Activated CD4-positive, alpha-beta T cell treated with anti-CD3 and anti-CD28 coated beads, Interleukin-2, Interleukin-6, amounts not matched to agents 100 ng/mL and 50 ng/mL, durations not matched to agents 16 hours and 8 hours (primary cell): ENCODE measurements at places on chromosomes 3 and 15.
A peak's percentile ranks its signal among the peaks of the same experiment; 100 is the strongest.

DNA sequence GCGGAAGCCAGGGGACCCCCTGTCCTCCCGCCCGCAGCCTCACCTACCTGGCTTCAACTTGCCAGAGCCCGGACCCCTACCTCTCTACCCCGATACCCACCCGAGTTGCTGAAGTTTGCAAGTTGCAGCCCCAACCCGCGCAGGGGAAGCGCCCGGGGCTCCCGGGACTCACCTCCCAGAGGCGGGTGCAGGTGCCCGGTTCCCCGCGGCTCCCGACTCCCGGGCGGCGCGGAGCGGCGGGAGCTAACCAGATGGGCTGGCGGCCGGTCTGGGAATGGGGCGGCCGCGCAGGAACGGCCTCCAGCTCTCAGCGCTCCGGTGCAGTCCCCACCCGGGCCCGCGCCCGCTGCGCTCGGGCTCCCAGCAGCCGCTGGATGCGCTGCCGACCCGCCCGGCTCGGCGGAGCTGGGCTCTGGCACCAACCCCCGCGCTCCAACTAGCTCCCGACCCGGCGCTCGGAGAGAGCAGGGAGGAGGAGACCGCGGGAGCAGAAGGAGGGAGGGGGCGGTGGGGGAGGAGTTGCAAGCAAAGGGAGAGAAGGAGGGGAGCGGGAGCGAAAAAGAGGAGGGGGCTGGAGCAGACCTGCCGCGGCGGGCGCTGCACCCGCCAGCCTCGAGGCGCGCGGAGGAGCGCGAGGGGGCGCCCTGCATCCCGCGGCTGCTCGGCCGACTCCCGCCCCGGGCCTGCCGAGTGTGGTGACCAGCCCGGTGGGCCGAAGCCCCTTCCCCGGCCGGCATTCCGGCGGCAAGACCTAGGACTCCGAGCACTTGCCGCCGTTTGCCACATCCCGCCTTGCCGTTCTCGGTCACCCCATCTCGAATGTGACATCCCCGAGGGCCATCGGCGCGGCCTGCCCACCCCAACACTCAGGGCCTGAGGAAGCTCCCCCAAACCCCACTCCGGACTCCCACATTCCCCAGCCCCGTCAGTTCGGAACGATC, at the start of gene SEMA5B:
TSS of gene SEMA5B (minus strand) at position 472 of the 941 bp plus-strand sequence. CDS start 66,500 bp downstream, outside the sequence.
- peak; percentile 13 for DNase-seq

- DNase-seq = no peak
These were observed 92.7 kb downstream of the ASB7 start for GRCh38 chr15:100695048-100695447.

- DNase-seq = no peak
These were observed 12.6 kb downstream of the ALAS1 start for GRCh38 chr3:52210550-52211046.

DNA sequence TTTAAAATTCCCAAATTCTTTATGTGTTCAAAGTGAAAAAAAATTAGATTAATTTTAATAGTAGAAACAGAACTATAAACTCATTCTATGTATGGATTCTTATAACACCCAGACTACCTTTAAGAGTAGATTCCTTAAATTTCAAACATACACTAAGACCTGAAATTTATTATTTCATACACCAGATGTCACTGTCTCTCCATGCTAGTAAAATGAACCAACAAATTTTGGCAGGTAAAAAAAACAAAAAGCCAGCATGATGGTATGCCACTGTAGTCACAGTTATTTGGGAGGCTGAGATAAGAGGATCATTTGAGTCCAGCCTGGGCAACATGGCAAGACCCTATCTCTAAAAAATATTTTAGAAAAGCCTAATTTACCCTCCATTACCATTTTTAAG, 461.3 kb upstream of the NAALADL2 start:
- no peak for DNase-seq

DNA sequence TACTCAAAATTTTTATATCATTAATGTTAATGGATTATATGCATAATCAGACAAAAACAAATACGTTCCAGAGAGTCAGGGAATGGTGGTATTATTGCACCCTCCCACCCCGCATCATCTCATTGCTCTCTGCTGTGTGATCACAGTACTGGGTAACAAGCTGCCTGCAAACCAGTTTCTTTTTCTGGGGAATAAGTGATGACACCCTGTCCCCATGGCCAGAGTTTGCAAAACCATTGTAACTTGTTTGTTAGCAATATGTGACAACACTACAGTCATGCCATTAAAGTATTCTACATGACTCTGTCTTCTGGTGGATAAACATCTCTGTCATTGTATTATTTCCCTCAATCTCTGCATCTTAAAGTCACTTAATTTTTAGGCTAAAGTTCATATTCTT, 39.5 kb downstream of the ZBTB38 start:
- DNase-seq = no peak

- DNase-seq = no peak
These were observed 57.8 kb downstream of the RIOX2 start for GRCh38 chr3:97914388-97914787.

- DNase-seq = no peak
These were observed 10.4 kb downstream of the CLDN11 start for GRCh38 chr3:170429050-170429449.

- DNase-seq = no peak
These were observed 189.2 kb downstream of the RSL24D1 start for GRCh38 chr15:55007561-55007960.

DNA sequence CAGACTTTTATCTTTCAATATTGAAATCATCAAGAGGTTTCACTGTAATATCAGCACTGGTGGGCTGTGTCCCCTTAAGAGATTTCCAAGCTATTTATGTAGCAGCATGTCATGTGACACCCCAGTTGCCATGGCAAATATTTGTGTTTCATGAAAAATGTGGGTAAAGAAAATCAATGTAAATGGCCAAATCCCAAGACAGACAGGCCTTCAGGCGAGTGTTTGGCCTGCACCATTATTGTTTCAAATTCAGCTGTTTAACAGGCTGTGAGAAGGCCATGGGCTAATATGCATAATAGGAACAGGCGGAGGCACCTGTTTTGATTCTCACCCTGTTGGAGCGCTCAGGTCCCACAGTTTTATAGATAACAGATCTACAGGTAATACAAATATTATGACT, 104.2 kb downstream of the IQCH start:
- no peak for DNase-seq

- DNase-seq = no peak
These were observed 19.4 kb upstream of the UBE2E2 start for GRCh38 chr3:23183731-23184130.

DNA sequence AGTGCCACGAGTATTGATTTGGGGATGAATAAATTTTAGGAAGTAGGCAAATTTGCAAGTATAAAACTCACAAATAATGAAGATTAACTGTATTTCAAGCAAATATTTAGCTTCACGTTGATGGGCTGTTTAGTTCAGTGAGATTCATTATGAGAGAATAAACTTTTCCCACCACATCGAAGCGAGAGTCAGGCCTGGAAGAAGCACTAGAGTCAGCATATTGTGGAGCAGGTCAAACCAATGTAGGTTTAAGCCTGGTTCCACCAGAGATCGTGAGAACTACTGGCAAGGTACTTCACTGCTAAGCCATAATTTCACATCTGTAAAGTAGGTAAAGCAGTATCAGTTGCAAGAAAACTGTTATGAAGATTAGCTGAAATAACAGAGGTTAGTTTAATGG, 22.3 kb downstream of the WDR49 start:
- no peak for DNase-seq

DNA sequence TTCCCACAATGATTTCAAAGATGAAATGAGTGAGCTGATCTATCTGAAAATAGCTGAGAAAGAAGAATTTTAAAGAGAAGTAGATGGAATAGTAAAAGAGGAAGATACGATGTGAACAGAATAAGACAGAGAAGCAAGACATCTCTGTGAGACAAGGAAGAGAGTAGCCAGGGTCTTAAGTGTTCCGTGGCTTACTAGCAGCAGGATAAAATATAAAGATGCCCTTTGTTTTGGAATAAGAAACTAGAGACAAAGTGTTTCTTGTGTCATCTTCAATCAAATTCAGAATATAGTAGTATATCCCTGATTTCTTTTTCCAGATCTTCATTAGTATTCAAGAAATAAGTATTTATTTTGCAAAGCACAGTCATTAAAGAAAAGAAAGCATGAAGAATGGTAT, 281.0 kb upstream of the NECTIN3 start:
- no peak for DNase-seq

DNA sequence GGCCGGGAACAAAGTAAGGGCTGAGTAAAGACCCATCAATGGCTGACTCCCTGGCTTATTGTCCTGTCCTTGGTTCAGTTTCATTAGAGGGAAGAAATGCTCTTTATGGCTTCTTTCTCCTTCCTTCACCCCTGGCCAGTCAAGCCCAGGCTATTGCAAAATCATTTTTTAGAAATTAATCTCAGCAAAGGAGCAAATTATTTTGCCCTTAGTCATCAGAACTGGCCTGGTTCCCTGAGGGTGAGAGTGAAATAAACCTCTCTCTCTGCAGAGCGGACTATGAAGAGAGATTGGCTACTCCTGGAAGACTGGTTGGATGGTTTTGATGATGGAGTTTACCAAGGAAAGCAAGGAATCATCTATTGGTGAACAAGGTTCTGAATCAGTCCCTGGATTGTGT, 52.7 kb upstream of the OXTR start:
- no peak for DNase-seq

DNA sequence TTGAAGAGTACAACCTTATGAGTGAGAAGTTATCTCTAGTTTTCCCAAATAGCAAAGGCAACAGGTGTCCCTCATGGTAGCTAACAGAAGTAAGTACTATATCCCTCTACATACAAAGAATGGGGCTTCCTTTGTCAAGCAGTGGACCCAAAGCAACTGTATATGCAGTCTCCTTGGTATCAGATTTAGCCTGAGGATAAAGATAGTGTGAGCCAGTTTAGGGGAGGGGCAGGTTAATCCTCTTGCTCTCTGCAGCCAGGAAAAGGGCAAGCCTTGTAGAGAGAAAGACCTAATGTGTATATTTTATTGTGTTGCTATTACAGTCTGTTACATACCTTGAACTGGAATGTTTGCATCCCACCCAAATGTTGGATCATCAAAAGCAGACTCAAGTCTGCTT, 117.9 kb upstream of the COL8A1 start:
- DNase-seq = no peak

DNA sequence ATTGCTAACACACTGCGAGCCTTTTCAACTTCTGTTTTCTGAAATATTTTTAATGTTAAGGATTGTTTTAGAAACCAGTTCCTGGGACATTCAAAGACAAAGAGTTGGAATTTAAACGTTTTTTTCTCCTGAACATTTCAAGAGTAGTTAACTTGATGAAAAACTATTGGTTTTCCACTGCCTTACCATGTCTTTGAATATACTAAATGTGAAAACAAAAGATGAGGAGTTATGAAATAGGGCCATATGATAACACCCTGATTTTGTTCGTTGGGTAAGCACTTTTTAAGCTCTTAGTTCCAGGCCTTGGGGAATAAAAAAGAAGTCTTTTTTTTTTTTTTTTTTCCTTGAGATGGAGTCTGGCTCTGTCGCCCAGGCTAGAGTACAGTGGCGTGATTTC, 2.8 kb downstream of the DIS3L start:
- DNase-seq = no peak

GRCh38 chr15:90234096-90234988, at the start of gene GDPGP1:
Gene GDPGP1, plus strand, starts transcription at chr15:90234209. Its CDS starts 6,700 bp downstream, at chr15:90240909.
- DNase-seq = no peak

- no peak for DNase-seq
These were observed 696.6 kb upstream of the NAALADL2 start for GRCh38 chr3:174162550-174162949.

DNA sequence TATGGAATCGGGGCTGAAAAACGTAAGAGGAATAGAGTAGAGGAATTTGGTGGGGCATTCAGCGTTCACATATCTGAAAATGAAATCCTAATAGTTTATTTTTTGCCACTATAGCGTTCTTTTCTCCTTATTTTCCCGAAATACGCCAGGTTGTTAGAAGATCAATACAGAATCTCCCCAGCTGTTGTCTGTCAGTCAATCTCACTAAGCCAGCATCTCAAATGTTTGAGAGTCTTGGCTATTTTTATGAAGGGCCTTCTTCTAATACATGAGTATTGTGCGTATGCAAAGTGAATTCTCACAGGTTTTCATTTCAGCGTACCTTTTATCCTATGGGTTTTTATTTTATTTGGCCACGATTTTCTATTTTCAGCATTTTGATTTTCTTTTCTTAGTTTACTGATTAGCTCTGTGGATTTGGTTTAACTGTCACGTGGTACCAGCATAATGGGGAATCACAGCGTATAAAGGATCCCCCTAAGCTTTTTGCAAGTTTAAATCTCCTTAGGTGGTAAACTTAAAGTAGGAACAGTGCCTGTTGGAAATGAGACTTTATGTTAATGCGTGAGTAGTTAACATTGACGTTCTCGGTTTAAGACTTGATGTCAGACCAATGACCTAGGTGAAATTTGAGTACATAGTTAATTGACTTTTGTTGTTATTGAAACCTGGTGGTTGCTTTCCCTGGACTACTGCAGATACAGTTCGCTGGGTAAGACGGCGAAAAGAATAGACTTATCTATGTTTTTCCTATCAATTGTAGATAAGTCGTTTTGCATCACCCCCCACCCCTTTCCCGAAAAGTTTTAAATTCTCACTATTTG, 1.3 kb downstream of the FXR1 start:
- DNase-seq = no peak

- DNase-seq = no peak
These were observed 38.4 kb downstream of the KCNAB1 start for GRCh38 chr3:156158656-156159295.

- no peak for DNase-seq
These were observed 37.5 kb upstream of the FSIP1 start for GRCh38 chr15:39820050-39820602.

DNA sequence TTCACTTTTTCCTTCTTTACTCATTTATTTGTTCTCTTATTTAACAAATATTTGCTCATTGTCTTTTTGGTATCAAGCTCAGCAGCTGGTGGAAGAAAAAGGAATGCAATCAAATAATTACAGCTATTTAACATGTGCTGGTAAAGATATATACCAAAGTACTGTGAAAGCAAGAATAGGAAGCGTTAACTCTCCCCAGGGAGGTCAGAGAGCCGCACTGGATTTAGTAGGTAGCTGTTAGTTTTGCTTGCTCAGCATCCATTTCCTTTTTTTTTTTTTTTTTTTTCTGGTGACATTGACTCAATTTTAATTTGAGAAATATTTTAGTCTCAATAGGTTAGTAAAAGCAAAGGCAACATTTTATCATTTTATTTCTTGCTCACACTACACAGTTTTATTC, 308.5 kb upstream of the MDFIC2 start:
- no peak for DNase-seq

- no peak for DNase-seq
These were observed 41.5 kb downstream of the PXYLP1 start for GRCh38 chr3:141272906-141273662.

DNA sequence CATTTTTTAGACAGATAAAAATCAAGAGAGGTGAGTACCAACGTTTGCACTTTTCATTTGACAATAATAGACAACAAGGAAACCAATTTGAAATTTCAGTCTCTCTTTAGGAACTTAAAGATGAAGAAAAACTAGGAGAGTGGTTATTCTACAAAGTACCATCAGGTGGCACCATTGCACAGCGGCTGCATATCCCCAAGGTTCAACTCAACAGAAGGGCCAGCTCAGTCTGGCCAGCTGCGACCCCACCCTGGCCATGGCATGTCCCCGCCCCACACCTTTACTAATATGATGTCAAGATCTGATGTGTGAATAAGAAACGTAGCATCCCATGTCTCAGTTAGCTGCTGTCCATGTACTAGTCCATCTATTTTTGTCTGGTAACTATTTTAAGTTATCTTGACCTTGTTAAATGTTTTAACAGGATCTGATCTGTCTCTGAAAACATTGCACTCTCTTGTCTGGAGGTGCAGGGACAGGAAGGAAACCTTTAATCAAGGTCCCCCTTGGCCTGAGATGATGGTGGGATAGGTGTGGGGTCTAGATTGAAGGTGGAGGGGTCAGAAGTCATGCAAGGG, 35.5 kb upstream of the CGNL1 start:
- DNase-seq = peak; percentile 49
